ENCODE measurements at places on chromosomes 2 and 18.

DNA sequence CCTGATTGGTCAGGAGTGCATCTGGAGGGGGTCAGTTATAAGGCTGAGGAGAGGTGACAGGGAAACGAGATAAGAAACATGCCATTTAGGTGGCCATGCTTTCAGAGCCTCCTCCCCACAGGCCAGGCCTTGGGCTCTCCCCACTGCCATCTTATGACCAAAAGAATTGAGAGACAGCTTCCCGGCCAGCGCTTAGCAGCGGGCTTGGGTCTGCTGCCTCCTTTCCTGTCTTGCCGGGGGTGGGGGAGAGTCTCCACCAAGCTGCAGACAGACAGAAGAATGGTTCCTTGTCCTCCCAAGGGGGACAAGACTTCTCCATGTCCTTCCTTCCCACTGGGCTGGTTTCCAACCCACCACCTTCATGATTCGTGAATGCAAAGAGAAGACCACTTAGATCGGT lies 171.3 kb downstream of the SMAD7 start:
- no peak for DNase-seq

DNA sequence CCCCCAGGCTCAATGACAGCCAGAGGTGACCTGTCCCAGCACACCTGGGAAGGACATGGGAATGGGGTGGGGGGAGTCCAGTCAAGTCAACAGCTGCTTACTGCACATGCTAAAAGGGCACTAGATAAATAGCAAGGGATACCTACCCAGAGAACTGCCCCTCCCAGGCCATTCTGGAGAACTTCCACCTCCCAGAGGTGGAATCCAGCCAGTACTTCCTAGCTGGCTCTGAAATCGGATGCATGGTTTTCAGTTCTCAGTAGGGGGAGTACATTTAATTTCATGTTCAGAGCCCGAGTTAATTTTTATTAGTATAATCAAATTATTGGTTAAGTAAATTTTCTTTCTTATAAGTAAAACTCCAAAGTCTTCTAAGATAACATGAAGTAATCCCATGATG lies 28.9 kb upstream of the ITGA6 start:
- no peak for DNase-seq

DNA sequence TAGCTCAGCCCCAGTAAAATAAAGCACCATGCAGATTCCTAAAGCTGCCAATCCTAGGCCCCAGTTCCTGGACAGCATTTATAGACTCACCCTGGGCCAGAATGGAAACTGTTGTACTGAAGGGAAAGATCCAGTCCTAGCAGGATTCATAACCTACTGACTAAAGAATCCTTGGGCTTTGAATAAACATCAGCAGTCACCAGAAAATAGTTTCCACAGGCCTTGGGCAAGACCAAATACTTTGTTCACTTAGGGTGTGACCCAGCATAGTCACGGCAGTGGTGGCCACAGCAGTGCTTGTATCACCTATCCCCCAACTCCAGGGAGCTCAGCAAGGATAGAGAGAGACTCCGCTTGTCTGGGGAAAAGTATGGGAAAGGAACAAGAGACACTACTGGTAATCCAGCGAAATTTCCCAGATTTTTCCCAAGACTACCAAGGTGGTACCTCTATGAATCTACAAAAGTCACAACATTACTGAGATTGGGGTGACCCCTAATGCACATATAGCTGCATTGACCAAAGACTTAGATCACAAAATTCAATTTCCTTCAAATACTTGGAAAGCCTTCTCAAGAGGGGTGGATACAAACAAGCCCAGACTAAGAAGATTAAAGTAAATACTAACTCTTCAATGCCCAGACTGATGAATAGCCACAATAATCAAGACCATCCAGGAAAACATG lies 748.1 kb upstream of the LRATD1 start:
- no peak for DNase-seq

- peak; percentile 69 for DNase-seq
These were observed 208.4 kb downstream of the RAD51AP2 start for GRCh38 chr2:17309741-17310339.

DNA sequence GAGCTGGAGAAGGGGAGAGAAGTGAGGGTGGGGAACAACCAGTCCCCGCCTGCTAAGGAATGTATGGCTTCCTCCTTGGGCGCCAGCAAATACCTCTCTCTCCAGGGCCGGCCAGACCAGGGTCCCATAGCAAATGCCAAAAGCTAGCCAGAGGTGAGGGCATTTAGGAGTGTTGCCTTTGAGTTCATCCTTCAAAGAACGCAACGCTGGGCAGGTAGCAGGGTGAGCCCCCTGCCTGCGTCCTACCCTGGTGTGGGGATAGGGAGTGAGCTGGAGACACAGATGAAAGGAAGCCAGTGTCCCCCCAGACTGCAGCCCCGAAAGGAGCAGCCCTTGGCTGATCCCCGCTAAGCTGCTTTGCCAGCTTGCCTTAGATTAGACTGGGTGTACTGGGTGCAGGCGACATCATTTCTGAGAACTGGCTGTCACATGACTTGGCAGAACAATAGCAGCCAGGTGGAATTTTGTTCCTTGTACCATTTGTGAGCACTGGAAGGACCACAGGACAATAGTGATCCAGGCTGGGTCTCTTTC lies 40.4 kb downstream of the KLHL29 start:
- DNase-seq, result no peak

- DNase-seq, result no peak
These were observed 288.2 kb upstream of the HS6ST1 start for GRCh38 chr2:128606837-128607236.

GRCh38 chr18:60130284-60130683 lies 230.5 kb downstream of the PMAIP1 start:
- DNase-seq, result no peak

DNA sequence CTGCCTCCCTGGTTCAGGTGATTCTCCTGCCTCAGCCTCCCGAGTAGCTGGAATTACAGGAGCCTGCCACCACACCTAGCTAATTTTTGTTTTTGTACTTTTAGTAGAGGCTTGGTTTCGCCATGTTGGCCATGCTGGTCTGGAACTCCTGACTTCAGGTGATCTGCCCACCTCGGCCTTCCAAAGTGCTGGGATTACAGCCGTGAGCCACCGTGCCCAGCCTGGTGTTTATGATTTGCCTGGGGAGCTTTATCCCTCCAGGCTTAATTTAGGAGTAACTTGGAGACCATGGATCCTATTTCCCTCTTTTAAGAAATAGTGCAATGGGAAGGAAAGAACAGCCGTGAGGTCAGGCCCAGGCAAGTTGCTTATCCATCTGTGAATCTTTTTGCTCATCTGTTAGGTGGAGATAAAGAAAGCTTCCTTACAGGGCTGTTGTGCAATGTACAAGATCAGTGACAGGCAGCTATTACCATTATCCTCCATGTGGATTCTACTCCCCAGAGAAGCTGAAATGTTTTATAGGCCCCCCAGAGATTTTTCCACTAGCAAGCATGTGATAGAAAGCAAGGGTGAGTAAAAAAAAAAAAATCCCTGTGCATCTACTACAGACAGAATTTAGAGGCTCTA lies 104.9 kb upstream of the MGAT5 start:
- peak; percentile 27 for DNase-seq

DNA sequence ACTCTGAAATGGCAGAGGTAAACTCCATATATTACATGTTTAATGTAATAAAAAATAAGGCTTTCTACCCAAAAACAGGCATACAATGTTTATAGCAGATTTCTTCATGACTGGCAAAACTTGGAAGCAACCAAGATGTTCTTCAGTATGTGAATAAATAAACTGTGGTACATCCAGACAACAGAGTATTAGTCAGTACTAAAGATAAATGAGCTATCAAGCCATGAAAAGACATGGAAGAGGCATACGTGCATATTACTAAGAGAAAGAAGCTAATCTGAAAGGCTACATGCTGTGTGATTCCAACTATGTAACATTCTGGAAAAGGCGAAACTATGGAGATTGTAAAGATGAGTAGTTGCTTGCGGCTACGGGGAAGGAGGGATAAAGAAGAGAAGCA lies 97.4 kb downstream of the OSR1 start:
- DNase-seq, result no peak

DNA sequence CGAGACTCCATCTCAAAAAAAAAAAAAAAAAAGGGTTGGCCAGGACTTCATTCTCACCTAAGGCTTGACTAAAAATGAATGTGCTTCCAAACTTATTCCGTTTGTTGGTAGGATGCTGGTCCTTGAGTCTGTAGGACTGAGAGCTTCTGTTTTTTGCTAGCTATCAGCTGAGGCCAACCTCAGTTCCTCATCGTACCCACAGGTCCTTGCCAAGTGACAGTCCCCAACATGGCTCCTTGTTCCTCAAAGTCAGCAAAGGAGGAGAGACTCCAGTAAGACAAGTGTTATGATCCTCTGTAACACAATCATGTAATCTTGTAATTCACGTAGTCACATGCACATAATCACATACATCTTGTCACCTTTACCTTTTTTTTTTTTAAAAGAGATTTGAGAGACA lies 37.0 kb downstream of the HAUS1 start:
- no peak for DNase-seq

GRCh38 chr2:201643216-201643890 lies at the start of gene TMEM237:
TMEM237 (minus strand) TSS chr2:201643503; CDS start chr2:201643400, 103 bp downstream.
- DNase-seq, result no peak

DNA sequence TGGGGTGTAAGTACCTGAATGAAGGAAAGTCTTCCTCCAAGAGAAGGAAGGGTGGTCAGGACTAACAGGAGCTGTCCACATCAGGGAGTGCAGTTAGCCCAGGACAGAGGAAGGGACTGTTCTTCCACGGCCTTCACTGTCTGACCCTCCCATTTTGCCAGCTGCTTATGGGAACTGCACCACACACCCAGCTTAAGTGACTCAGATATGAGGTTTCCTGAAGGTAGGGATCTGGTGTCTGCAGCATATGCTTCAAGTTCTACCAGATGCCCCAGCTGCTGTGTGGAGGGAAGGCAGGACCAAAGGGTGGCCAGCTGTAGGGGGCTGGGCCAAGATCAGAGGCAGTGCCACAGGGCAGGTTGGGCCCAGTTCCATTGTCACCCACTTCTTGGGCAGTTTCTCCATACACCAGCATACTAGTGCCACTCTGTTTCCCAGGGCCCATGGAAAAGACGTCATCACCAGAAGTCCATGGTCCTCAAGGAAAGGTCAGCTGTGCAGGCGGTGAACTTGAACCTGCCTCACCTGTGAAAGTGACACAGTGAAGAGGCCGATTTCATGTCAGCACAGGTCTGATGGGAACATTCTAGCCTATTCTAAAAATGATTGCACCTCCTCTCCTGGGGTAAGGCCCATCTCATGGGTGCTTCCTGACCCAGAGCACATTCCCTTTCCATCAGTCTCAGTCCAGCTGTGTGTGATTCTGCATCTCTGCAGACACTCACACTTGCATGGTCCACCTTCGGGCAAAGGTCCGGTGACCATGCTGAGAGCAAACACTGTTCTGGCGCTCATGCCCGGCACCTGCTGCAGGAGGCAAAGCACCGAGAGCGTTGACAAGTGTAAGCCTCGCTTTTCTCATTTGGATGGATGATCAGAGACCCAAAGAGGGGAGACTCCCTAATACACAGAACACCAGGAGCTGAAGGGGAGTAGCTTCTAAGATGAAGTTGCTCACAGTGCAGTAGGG lies 68.0 kb downstream of the ACAA2 start:
- no peak for DNase-seq

GRCh38 chr2:54107903-54108615 lies 7.4 kb upstream of the ACYP2 start:
- no peak for DNase-seq

GRCh38 chr2:65057054-65057375 lies 799 bp downstream of the CEP68 start:
- DNase-seq, result no peak

GRCh38 chr2:83115606-83116005 lies 1343.5 kb downstream of the SUCLG1 start:
- no peak for DNase-seq

DNA sequence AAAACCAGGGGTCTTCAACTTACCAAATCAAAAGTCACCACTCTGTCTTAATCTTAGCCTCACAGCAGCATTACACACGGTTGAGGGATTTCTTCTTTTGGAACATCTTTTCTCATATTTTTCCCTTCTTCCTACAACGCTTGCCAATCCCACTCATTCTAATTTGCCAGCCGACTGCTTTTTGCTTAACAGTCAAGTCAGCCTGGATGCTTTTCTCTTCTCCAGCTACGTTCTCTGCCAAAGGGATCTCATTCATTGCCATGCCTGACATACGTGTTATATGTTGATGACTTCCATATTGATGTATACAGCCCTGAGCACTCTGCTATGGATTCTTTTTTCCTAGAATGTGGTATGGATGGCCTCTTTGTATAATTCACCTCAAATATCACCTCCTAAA lies 37.3 kb downstream of the CDH19 start:
- no peak for DNase-seq

DNA sequence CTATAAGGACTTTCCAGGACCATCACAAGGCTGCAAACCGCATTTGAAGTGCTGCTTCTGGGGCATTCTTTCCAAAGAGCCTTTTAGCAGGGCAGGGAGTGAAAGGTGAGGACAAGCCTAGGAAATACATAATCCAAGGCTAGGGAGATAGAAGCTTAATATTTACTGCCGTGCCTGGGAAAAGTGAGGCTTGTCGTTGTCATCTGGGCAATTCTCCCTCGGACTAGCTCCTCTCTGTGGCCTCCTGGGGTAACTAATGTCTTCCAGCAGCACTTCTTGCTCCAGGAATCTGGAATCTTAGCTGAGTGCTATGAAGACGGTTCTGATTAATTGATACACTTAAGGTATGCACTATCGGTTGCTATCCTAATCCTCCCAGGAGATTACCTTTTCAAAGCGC lies 69.3 kb upstream of the ATL2 start:
- no peak for DNase-seq

DNA sequence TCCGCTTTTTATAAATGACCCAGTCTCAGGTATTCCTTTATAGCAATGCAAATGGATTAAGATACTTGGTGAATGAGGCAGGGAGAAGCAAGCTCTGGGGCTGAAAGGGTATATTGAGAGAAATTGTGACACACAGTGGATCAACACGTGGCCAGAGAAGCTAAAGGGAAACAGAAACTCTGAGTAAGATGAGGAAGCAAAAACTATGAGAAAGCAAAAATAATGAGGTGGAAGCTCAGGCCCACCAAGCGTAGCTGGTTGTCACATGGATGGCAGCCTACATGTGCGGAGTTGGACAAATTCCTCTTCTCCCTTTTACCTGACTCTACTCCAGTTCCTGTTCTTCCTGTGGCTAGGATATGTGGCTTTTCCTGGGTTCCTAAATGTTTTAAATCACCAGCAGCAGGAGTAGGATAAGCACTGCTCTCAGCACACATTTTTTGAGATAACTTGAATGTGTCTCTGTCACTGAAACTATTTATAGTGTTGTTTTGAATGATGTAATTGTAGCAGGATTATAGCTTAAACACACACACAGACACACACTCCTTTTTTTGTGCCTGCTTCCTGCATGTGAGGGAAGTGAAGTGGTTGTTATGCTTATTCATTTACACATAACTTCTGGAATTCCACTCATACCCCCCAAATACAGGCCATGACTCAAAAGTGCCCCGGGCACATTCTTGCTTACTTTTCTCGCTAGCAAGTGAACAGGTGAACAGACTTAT lies 30.1 kb upstream of the EPC2 start:
- peak; percentile 10 for DNase-seq

DNA sequence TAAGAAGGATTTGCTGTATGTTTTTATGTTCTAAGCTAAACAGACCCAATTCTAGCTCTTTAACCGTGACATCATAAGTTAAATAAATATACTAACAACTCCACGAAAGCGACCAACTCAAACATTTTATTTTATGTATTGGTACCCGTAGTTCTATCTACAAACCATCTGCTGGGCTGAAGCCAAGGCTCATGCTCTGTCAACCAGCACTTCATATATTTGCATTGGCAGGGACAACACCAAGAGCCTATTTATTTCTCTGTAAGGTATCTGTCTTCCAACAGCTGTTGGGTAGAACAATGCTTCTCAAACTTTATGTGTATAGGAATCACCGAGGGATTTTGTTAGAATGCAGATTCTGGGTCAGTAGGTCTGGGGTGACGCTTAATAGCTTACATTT lies 64.5 kb downstream of the PID1 start:
- no peak for DNase-seq

- DNase-seq, result no peak
These were observed 106.3 kb upstream of the B3GNT2 start for GRCh38 chr2:62089658-62090057.
